ENCODE measurements at places on chromosomes 5 and 9.

- DNase-seq: no peak
These were observed 1.4 kb upstream of the GLIS3 start for GRCh38 chr9:4301296-4301695.

DNA sequence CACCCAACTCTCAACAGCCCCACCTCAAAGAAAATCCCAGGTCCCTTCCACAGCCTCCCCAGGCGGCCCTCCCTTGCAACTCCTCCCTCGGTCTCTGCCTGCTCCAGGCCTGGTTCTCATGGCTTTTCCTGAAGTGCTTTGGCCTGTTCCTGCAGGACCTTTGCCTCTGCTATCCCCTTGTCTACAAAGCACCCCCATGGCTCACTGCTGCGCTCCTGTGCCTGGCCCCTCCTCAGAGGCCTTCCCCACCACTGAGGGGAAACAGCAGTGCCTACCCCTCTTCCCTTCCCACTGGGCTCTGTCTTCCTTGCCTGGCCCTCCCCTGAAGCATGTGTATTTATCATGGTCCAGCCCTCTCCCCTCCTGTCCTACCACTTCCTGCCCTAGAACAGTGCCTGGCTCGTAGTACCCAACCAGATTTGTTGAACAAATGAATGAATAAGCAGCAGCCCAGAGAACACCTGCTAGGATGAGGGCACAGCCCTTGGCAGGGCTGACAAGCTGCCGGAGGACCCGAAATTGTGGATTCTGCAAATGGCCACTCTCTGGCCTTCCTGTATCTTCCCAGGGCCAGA is 68.6 kb upstream of the LRRTM2 start:
- no peak for DNase-seq

DNA sequence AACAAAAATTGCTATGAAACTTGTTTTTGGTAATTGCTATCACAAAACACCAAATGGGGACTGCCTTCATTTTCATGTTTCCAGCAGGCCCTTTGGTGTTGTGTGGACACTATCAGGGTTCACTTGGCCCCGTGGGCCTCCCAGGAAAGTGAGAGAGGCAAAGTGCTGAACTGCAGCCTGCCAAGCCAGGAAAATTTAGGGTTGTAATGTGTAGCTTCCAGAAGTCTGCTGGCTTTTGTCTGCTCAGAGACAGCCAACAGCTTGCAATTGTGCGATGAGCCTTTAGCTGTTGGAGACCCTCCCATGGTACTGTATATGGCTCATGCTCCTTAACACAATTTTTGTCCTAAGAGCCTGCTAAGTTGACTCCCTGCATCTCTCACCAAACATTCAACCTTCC is 105.7 kb upstream of the EQTN start:
- DNase-seq: no peak

DNA sequence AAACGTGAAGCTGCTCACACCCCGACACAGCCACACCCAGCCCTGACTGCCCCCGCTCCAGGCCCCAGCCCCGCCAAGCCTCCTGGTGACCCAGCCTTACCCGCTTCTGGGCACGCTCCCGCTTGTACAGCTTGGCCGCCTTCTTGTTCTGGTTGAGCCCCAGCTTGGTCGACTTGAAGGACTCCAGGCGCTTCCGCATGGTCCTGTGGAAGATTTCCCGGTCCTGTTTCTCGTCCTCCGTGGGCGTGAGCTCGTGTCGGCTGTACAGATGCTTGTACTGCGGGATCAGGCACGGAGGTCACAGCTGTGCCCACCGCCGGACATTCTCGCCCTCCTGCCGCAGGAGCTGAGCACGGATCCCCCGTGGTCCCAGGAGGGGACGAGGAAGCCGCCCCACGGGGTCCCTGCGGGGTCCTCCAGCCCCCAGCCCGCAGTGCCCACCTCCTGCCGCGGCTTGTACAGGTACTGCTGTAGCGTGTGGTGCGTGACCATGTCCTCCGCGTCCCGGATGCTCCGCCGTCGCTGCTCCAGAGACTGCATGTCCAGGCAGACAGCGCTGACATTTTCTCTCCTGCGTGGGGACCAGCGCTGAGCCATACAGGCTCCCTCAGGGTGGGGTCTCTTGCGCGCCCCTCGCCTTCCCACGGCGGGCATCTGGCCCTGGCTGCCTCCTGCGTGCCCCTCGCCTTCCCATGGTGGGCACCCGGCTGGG is 33.3 kb downstream of the EXOC3 start:
- no peak for DNase-seq

DNA sequence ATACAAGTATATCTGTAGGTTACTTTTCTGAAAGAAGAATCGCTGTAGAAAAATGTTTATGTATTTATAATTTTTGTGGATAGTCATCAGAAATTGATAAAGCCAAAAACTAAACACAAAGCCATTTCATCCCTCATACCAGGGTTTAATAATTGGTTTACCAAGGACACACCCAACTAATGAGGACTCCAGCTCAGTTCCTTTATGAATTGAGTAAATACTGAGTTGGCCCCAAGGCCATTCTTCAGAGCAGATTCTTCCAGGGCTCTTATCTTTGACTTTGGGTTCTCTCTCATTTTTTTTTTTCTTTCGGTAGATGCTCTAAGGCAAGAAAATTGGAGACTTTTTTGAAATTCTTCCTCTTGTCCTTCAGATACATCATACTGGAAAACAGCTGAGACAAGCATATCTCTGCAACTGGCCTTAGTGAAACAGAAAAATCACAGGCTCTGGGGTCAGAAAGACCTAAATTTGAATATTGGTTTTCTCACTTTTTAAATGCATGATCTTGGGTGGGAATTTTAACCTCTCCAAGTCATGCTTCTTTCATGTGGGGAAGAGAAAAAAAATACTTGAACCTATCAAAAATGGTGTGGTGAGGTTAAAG is 401.8 kb downstream of the ARHGEF28 start:
- no peak for DNase-seq

GRCh38 chr5:14739538-14739937 is 75.0 kb downstream of the OTULIN start:
- DNase-seq: no peak

GRCh38 chr5:65769539-65769938 is 47.5 kb downstream of the NLN start:
- no peak for DNase-seq

DNA sequence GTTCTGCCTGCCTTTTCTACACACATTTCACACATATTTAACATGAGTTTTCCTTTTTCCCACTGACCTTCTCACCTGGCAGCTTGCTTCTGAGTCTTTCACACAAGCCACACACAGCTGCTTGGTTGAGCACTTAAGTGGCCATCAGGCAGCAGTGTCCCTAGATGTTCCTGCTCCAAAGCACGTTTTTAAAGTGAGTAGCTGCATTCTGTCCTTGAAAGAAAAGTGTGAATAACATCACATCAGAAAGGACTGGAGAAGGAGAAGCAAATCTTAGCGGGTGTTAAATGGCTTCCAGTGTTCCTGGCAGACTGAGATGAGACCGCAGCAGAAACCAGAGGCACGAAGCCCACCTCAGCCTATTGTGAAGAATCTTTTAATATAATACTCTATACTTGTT is 209.2 kb upstream of the IRX4 start:
- no peak for DNase-seq

DNA sequence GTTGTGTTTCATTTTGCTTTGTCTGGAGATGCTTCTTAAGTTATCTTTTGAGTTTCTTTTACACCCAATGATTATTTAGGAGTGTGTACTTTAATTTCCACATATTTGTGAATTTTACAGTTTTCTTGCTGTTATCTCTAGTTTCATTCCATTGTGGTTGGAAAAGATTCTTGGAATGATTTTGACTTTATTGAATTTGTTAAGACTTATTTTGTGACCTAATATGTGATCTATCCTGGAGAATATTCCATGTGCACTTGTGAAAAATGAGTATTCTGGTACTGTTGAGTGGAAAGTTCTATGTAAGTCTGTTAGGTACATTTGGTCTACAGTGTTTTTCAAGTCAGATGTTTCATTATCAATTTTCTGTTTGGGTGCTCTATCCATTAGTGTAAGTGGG is 24.4 kb upstream of the GRAMD2B start:
- no peak for DNase-seq

- DNase-seq: no peak
These were observed 35.0 kb downstream of the AOPEP start for GRCh38 chr9:94761481-94761880.

GRCh38 chr9:133528001-133528875 is 3.5 kb upstream of the MYMK start:
- no peak for DNase-seq

DNA sequence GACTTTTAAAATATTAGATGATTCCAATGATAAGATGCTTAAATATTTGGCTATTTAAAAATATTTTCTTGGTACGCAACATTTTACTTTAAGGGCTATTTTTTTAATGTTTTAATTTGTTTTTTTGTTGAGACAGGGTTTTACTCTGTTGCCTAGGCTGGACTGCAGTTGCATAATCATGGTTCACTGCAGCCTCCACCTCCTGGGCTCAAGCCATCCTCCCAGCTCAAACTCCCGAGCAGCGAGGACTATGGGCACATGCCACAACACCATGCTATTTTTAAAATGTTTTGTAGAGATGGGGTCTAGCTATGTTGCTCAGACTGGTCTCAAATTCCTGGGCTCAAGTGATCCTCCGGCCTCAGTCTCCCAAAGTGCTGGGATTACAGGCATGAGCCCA is 850.2 kb upstream of the DMAC1 start:
- DNase-seq: no peak

GRCh38 chr5:58133631-58134296 is 326.1 kb downstream of the PLK2 start:
- no peak for DNase-seq

- no peak for DNase-seq
These were observed 34.6 kb upstream of the CPEB4 start for GRCh38 chr5:173853370-173854131.

GRCh38 chr9:71115448-71115975 is 5.9 kb downstream of the TRPM3 start:
- no peak for DNase-seq

DNA sequence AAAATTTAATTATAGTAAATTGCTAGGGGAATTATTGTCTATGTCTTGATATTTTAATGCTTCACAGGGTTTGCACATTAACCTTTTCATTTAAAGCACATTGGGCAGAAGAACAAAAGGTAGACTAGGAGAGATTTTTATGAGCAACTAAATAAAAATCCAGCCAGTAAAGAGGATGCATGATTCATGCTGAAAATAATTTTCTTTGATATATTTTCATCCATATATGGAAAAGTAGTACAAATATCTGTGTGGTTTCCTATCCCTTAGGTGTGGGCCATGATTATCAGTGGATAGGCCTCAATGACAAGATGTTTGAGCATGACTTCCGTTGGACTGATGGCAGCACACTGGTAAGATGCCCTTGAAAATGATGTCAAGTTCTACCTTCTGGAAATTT is 83.1 kb downstream of the VCAN start:
- no peak for DNase-seq

- DNase-seq: no peak
These were observed 13.2 kb downstream of the S100Z start for GRCh38 chr5:76863001-76863400.
